ENCODE measurements at places on chromosomes 4 and X.

- no peak overlapping the region for H3K4me3 ChIP-seq
- no peaks in the 10 kb centered on the region for H3K4me1 ChIP-seq
- H3K27ac ChIP-seq, result no peak overlapping the region
- no peak for DNase-seq
Observed at GRCh38 chr4:63430105-63430504, 979.1 kb downstream of the TECRL start.

GRCh38 chr4:186813377-186814068 lies 89.9 kb upstream of the FAT1 start:
- no peak for DNase-seq
- H3K27me3 ChIP-seq, result no peaks in the 10 kb centered on the region

- H3K36me3 ChIP-seq, result peaks cover 7% of the 10 kb centered on the region
- H3K4me3 ChIP-seq, result no peak overlapping the region
- DNase-seq, result no peak
- no peaks in the 10 kb centered on the region for H3K4me1 ChIP-seq
- H3K27me3 ChIP-seq, result no peaks in the 10 kb centered on the region
- no peak overlapping the region for H3K27ac ChIP-seq
Observed at GRCh38 chr4:102566426-102566825, 65.3 kb downstream of the NFKB1 start.

GRCh38 chrX:49880668-49881067 lies 1.4 kb downstream of the USP27X start:
- no peak for DNase-seq
- H3K27me3 ChIP-seq, result no peaks in the 10 kb centered on the region
- peaks cover 26% of the 10 kb centered on the region for H3K4me1 ChIP-seq
- no peak overlapping the region for H3K4me3 ChIP-seq

DNA sequence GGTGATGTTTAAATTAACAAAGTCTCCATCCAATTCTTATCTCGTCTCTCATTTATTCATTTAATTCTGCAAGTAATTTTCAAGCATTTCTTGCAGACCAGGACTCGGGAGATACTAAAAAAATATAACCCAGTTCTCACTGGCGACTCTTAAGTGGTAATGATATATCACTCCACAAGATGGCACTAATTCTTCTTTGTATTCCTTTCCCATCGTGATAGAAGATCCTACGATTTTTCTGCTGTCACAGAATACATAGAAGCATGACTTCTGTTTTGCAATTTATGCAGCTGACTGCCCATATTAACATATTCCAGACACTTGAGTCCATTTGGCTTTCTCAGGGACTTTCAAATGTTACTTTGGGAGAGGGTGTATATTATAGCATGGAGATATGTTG lies 64.0 kb upstream of the FGF13 start:
- no peak overlapping the region for H3K27ac ChIP-seq
- no peaks in the 10 kb centered on the region for H3K27me3 ChIP-seq
- no peak overlapping the region for H3K4me3 ChIP-seq
- H3K36me3 ChIP-seq, result no peaks in the 10 kb centered on the region
- no peaks in the 10 kb centered on the region for H3K4me1 ChIP-seq

DNA sequence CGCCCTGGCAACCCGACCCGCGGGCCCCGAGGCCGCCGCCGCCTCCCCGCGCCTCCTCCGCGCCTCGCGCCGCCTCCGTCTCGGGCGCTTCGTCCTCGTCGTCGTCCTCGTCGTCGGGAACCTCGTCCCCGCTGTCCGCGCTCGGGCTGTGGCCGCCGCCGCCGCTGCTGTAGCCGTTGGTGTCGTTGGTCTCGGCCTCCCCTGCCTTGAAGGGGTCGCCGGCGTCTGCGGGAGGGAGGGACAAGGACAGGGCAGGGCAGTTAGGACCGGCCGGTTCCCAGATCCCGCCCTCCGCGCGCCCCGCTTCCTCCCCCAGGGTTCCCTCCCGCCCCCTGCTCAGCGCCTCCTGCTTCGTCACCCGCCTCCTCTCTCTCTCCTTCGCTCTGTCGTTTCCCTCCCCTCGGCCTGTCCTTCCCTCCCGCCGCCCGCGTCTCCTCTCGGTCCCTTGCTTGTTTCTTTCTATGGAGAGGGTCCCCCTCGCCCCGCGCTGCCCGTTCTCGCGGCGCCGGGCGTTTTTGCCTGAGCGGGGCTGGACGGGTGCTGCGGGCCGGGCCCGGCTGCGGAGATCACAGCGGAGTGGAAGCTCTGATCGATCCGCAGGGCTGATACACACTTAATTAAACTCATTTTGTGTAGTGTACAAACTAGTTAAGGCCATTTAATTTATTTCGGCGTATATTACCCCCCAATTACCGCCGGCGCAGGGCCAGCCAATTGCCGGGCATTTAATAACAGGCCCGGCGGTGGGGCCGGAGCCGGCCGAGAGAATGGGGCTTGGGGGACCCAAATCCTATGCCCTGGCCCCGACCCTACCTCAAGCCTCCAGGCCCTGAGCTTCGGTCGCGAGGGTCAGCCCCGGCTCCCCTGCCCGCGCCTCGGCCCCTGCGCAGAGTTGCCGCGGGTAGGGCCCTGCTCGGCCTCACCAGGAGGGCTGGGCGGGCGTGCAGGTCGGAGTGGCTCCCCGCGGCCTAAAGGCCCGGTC lies 2.4 kb downstream of the NKX1-1 start:
- peaks cover 42% of the 10 kb centered on the region for H3K27me3 ChIP-seq
- H3K27ac ChIP-seq, result no peak overlapping the region
- H3K36me3 ChIP-seq, result no peaks in the 10 kb centered on the region
- no peaks in the 10 kb centered on the region for H3K4me1 ChIP-seq
- H3K4me3 ChIP-seq, result no peak overlapping the region

All from natural killer cell (primary cell).